Anterior cingulate cortex (tissue), 58 donors: ENCODE measurements at places on chromosomes 5 and 9.

DNA sequence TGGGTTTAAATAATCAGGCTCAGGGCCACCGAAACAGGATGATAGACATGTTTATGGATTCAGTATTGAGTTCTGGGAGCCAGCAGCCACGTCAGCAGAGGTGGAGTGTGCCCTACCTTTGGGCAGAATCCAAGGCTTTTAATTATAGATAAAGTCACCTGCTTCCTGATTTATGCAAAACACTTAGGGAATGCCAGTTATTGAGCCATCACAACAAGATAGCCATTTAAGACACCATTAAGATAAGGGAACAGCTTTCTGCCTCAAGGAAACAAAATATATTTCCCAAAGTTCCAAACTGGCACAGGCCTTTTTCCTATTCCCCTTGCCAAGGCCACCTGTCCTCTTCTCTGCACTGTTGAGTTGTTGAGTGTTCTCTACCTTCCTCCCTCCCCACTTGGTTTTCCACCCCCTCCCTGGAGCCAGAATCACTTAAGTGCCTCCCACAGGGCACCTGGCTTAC, 2.4 kb downstream of the CCL28 start:
- no peak for DNase-seq

DNA sequence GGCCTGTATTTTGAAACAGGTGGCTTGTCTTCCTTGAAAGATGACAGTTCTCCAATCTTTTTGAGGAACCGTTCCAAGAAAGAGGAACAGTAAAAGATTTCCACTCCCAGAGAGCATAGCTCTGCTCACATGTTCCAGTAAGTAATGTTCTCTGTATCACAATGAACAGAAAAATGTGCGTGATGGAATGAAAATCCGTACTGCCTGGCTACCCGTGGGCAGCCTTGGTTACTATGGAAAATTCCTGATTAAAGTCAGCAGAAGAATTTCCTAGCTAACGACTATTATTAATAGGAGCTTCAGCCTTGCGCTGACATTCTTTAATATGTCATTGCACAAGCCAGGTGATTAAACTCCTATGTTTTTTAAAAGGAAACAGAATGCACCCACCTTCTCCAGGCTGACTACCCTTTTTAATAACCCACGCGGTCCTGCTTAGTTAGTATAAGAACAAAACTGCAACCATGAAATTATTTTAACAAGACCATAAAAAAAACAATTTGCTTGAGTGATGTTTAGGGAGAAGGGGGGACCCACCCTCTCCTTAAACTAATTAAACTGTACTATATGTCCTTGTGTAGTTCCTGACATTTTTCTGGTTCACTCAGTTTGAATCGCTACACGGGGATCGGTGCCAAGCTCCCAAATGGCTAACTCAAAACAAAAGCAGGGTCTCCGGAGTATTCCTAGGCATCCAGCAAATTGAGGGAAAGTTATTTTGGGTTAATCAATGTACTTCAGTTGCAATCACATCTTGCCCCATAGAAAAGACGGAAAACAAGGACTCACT, 54.8 kb upstream of the CPEB4 start:
- no peak for DNase-seq

DNA sequence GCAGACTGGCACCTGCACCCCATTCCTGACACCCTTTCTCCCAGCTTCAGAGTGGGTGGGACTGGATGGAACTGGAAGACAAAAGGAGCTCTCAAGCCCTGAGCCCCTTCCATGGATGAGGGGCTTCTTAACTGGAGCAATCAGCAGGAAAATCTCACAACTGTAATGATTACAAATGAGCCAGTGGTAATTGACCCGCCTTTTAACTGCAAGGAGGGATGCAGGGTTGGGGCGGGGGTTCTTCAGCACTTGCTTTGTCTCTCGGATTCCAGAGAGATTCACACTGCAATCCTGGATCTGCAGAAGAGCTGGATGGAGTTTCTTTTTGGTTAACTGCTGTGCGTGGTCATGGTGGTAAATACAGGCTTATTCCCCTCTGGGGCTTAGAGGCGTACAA, 160.1 kb upstream of the SHB start:
- DNase-seq: no peak

GRCh38 chr9:12464910-12465512, 228.2 kb upstream of the TYRP1 start:
- DNase-seq: no peak

- no peak for DNase-seq
These were observed 448 bp upstream of the GPRIN1 start for GRCh38 chr5:176610435-176610773.

- DNase-seq: no peak
These were observed 89.9 kb downstream of the MAMDC2 start for GRCh38 chr9:70133253-70134208.

- DNase-seq: no peak
These were observed 22.9 kb downstream of the SLC35A4 start for GRCh38 chr5:140587495-140587894.

GRCh38 chr5:177405805-177406204, 3.6 kb downstream of the F12 start:
- DNase-seq: no peak

GRCh38 chr5:111961862-111962261, 204.9 kb upstream of the NREP start:
- DNase-seq: no peak

- no peak for DNase-seq
These were observed 3.0 kb downstream of the ACTL7A start for GRCh38 chr9:108865037-108865436.

GRCh38 chr5:172841256-172841655, 7.2 kb downstream of the ERGIC1 start:
- no peak for DNase-seq

DNA sequence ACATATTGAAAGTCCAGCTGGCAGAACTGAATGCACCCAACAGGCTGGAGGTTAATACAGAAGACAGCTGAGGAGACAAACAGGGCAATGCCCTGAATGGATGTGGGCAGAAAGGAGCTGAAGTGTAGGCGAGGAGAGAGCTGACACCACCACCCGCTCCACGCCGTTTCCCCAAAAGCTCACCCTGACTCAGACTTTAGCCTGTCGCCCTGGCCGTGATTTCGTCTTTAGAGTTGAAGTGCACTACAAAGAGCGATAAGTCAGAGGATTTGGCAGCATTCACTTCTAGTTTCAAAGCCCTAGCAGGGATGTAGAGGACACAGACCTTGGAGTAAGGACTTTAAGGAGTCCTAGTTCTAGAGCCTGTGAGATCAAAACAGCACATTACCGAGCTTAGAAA, 2.2 kb upstream of the ERAP1 start:
- no peak for DNase-seq

GRCh38 chr5:154221371-154221896, 30.9 kb downstream of the GALNT10 start:
- no peak for DNase-seq

DNA sequence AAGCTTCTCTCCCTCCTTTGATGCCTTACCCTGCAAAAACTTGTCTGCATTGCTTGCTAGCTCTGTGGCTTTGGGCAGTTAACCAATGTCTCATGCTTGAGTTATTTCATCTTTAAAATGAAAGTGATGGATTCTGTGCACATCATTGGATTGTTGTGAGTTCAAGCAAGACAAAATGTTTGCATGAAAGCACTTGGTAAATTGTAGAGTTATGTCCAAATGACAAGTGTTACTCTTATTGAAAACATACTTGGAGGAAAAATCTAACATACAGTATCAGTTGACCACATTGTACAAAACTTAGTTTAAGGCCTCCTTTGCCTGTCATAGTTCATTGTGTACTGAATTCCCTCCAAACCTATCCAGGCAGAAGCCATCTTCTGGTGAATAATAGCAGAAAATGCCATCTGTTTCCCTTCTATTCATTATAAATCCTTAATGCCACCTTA, 30.0 kb downstream of the TGFBR1 start:
- DNase-seq: no peak

DNA sequence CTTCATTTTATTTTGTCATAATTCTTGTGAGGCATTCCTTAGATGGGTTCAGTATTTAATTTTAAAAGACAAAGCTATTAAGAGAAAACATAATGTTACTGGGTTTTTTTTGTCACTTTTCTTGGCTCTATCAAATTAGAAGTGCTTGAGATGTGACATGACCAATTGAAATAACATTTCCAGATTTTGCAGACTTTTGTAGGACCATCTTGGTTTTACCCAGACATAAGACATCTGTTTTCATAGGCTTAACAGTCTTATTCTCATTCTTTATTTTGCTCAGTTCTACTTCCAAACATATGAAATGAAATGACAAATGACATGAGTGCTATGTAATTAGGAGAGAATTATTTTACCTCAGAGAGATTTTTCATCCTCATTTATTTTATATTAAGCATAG, 19.6 kb downstream of the GPR21 start:
- no peak for DNase-seq

DNA sequence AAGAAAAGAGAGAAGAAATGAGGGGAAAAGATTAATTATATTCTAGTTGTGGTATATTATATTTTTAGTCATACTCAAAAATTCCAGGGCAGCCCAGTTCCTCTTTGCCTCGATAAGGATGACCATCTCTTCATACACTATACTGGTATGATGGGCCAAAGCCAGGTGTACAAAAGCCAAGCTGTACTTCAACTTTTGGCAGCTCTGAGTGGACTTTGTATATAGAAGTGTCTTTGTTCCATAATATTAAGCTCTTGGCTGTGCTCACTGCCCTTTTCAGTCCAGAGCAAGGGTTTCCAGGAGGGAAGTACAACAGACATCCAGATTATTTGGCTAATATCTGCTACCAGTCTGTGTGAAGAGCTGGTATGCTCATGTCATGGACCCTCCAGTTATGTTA, 934.3 kb upstream of the CDH10 start:
- no peak for DNase-seq

DNA sequence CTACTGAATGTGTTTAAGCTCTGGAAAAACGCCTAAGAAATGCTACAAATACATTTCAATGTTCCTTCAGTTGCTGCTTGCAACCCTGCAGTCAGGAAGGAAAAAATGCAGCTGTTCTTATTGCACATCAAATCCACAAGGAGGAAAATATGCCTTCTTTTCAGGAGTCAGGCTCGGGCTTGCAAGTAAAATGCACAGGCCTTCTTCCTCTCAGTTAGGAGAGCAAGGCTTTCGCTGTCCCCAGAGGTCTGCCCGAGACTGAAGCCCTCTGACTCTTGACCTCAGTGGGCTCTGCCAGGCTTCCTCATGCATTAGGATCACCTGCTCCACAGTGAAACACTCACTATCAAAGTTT, 899 bp upstream of the SHC3 start:
- no peak for DNase-seq

- no peak for DNase-seq
These were observed 277.5 kb upstream of the NREP start for GRCh38 chr5:112034421-112034979.

GRCh38 chr9:22582221-22582620, 135.6 kb downstream of the DMRTA1 start:
- no peak for DNase-seq

DNA sequence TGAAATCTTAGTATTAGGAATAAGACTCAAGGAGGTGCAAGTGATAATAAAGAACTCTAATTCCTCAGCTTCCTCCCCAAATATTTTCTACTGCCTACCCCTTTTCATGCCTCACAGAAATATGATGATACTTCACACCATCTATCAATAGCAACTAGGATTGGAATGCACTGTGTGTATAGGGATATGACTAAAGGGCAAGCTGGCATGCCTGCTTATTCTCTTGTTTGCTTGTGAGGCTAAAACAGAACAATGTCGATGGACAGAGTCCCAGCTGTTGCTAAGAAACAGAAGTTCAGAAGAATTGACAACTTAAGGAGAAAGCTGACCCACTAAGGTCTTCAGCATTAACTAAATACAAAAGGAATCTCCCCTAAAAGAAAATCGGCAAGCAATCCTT, 9.7 kb upstream of the CHD1 start:
- no peak for DNase-seq

GRCh38 chr5:42718591-42718990, 38.0 kb upstream of the CCDC152 start:
- DNase-seq: no peak

DNA sequence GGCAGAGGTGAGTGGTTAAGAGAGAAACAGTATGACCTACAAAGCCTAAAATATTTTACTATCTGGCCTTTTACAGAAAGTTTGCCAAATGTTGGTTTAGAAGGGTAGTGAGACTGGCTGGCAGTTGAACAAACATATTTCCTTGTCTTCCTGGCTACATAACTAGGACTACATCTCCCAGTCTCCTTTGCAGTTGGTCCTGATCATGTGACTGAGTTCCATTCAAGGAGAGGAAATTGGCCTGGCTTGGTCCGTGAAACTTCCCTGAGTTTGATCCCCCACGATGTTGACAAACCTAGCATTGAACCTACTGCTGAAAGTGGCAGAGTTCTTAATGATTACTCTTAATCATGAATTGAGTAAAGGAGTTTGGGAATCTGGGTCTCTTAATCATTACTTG, 280.8 kb downstream of the SLIT3 start:
- DNase-seq: no peak

DNA sequence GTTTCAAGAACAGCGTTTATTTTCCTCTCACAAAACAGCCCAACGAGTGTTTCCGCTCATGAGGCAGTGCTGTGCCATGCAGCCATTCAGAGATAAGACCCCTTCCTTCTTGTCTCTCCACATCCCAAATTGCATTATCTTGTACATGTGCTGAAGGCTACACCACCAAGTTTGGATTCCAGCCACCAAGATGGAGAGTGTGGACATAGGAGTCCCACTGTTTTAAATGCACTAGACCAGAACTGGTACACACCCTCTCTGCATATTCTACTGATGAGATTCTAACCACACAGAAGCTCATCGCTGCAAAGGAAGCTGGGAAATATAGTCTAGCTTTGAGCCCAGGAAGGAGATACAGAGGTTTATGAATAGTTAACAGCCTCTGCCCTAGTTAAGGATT, 509.4 kb downstream of the NFIB start:
- DNase-seq: no peak

DNA sequence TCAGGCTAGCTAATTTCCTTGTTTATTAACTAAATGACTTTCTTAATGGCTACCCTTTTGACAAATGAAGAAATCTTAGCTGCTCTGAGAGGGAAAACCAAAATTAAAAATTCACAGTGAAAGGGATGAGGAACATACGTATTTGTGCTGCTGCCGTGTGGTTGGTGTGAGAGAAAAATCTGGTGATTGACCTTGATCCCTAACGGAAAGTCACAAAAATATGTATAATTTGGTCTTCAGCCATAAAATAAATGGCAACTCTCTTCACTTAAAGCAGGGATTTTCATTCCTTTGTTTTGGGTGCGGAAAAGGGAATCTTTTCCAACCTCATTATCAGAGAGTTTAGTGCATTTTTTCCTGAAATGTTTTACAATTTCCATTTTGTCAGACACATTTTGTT, 40.4 kb downstream of the PAM start:
- no peak for DNase-seq

- DNase-seq: no peak
These were observed 196.8 kb downstream of the PRDM9 start for GRCh38 chr5:23703940-23704855.

DNA sequence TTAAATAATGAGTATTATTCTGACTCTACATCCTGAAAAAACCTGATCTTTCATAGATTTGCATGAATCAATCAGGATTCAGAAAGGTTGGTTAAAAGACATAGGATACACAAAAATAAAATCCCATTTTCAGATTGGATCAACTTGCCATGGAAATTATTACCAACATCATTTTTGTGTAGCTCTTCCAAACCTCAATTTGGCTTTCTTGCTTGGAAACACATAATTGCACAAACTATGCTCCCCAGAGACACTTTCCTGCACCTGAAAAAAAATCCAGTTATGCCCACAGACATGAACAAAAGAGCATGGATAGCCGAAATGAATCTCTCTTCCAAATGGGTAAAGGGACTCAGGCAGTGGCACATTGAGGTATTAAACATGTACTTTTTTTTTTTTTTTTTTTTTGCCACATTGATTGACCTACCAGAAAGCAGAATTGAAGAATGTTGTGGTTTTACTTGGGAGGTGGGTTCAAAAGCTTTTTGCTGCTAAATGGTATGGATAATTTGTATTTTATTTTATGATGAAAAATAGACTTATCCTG, 135.4 kb upstream of the FBN2 start:
- DNase-seq: no peak
